Placental epithelial cell (primary cell): ENCODE measurements at places on chromosomes 2 and 18. TPM values are rescaled to one million over a fixed set of nuclear protein-coding genes. Genes with fewer than 3 reads are reported as not detected.

Gene GPR55
- total RNA-seq = not detected in 2 replicates

Gene GPR45
- 0.33 TPM in 1 of 2 replicates, not detected in the other for total RNA-seq

Gene KCNK3
- not detected in 2 replicates for total RNA-seq

Gene CD207
- total RNA-seq = not detected in 2 replicates

Gene CNTNAP5
- not detected in 2 replicates for total RNA-seq

Gene MLPH
- total RNA-seq = 21.9 and 52.6 TPM in 2 replicates
